ENCODE measurements at places on chromosomes 12 and 14.

GRCh38 chr12:25960143-25960542, 1.7 kb downstream of the RASSF8 start:
- DNase-seq = peak; percentile 76

DNA sequence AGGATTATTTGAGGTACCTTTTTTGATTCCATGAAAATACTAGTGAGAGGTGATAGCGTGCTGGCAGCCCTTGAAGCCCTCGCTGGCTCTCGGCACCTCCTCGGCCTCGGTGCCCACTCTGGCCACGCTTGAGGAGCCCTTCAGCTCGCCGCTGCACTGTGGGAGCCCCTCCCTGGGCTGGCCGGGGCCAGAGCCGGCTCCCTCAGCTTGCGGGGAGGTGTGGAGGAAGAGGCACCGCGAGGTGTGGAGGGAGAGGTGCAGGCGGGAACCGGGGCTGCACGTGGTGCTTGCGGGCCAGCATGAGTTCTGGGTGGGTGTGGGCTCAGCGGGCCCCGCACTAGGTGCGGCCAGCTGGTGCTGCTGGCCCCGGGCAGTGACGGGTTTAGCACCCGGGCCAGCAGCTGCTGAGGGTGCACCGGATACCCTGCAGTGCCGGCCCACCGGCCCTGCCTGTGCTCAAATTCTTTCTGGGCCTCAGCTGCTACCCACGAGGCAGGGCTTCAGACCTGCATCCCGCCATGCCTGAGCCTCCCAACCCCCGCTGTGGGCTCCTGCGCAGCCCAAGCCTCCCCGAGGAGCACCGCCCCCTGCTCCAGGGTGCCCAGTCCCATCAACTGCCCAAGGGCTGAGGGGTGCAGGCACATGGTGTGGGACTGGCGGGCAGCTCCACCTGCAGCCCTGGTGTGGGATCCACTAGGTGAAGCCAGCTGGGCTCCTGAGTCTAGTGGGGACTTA, 7.4 kb downstream of the MOK start:
- DNase-seq = no peak

GRCh38 chr12:24455811-24456210, 493.1 kb downstream of the BCAT1 start:
- no peak for DNase-seq

GRCh38 chr14:106208794-106209193, 682.4 kb downstream of the TMEM121 start:
- no peak for DNase-seq

DNA sequence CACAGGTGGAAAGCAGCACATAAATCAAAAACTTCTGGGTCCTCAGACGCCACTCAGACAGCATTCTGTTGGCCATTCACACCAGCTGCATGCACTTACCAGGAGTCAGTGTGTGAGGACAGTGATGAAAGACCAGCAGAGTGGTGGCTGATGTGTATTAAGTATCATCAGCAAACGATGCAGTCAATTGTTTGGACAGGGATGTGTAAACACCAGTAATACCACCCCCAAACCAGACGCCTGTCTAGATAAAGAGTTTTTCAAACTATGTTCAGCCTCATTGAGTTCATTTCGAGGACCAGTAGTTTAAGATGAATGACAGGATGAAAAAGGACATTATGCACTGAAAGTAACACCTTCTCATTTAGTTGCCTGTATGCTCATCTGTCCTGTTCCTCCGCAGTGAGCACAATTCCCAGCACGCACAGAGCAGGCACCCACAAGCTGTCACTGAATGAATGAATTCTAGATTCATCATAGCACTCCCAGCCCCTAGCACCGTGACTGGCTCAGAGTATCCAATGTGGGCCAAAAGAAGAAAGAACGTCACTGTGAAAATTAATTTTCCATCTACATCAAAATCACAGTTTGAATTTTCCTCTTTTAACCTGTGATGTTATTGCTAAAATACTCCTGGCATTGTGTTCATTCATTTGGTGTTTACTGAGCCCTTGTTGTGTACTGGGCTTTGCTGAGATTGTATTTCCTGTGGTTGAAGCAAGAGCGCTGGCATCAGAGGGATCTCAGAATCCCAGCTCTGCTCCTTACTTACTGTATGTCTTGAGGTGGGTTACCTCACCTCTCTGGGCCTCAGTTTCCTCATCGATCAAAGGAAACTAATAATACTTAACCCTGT, 124.8 kb upstream of the NOS1 start:
- DNase-seq = peak; percentile 45

DNA sequence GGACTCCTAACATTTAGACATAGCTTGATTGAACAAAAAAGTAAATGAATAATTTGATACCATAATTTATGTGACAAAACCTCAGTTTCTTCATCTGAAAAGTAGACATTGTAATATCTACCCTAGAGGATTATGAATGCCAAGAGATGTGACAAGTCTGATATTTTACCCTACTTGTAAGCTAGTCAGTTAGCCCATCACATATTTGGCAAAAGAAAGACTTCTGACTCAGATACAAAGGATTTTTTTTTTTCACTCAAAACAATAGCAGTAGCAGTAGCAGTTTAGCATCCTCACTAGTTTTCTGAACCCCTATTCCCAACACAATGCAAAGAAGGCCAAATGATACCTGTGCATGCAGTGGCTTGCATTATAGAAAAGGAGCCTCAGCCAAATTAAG, 377.3 kb upstream of the E2F7 start:
- DNase-seq = no peak

DNA sequence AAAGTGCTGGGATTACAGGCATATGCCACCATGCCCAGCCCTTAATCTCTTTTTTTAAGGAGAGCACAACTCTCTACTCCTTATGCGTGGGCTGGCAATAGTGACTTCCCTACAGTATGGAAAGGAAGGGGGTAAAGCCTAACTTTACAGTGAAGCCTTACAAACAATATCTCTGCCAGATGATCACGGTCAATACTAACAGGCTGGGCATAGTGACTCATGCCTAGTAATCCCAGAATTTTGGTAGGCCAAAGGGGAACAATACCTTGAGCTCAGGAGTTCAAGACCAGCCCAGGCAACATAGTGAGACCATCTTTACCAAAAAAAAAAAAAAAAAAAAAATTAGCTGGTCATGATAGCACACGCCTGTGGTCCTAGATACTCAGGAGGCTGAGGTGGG, 5.6 kb downstream of the PYM1 start:
- peak; percentile 54 for DNase-seq

DNA sequence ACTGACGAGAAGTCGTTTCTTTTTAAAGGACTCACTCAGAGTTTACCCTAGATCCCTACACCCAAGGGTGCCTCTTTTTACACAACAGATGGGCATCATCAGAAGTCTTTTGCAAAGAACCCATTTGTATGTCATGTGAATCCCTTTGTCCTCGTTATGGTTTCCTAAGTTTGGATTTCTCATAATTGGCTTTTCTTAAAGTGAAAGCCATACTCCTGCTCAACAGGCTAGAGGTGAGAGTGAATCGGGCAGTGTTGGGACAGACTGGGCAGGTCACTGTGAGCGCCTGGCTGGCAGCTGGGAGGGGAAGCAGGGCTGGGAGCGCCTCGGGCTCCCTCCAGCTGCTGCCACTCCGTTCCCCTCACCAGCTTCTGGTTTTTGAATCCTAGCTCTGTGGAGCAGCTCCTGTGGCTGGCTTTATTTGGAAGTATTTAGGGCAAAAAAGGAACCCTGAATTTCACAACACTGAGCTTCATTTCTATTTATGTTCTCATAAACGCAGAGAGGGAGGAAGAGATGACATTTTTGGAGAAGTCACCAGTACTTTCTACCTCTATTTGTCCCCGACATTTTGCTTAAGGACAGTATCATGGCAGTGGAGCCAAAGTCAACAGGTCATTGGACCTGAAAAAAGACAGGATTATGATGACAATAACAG, 63.8 kb upstream of the ACTN1 start:
- no peak for DNase-seq

GRCh38 chr12:68803948-68804656, 3.9 kb upstream of the MDM2 start:
- no peak for DNase-seq

DNA sequence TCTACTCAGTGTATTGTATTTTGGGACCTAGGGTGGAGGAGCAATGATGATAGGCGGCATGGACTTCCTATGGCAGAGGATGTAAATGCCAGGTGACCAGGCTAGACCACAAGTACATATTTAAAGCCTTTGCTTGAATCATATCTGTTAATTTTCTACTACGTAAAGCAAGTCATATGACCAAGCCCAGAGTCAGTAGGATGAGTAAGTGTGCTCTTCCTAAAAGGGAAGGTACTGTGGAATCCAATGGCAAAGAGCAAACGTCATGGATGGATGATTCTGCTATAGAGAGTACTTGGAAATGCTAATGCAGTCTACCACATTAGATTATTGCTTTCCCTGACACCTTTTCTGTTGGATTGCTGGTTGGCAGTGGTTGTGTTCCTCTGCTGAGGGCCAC, 16.8 kb downstream of the GPATCH2L start:
- peak; percentile 17 for DNase-seq

GRCh38 chr12:79322905-79323304, 367.9 kb downstream of the PAWR start:
- DNase-seq = no peak

GRCh38 chr14:95770777-95771176, 56.9 kb upstream of the TCL1A start:
- DNase-seq = no peak

GRCh38 chr12:59010941-59011340, 90.6 kb upstream of the LRIG3 start:
- no peak for DNase-seq

DNA sequence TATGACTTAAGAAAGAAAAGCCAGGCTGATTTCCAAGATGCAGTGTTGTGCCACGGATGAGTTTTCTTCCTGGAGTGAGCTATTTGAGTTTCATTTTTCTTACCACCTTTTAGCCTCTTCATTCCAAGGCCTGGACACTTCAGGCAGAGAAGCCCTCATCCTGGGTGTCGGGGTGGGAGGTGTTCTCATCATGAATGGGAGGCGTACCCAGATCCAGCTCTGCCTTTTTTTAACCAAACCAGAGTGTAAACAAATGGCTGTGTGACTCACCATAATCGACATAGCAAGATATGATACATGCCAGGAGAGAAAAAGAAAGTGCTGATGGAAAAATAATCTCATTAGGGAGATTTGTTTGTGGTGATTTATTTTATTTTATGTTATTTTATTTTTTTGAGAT, 79.9 kb downstream of the ARF6 start:
- peak; percentile 97 for DNase-seq

GRCh38 chr14:21494902-21495762, 16.0 kb downstream of the METTL3 start:
- DNase-seq = no peak

DNA sequence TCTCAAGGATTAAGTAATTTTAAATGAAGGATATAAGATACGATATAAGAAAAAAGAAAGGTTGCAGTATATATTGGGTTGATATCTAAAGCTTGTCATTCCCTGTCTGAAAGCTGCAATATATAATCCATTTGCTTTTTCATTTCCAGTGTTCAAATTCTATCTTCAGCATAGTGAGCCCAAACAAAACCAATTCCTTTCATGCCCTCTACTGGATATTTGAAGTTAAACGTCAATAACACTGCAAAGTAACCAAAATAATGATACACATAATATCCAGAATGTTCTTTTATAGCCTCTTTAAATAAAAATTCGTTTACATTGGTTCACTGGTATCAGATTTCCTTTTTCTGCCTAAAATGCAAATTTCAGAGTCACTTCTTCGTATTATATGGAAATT, 64.5 kb upstream of the DAAM1 start:
- DNase-seq = peak; percentile 76

DNA sequence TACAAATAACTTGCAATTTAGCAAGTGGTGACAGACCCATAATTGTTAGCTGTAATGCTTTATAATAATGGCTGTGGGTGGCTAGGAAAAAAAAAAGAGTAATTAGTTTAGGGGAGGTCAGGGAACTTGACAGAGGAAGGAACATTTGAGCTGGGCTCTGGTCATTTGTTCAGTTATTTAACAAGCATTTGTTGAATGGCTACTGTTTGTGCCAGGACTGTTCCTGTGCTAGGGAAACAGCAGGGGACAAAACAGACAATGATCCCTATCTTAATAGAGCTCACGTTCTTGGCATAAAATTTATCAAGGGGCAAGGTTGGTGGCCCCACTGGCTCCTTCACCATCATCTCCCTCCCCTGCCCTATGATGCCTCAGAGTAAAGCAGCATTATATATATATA, 18.5 kb downstream of the CHST11 start:
- no peak for DNase-seq

GRCh38 chr14:62696929-62697328, 348.3 kb downstream of the KCNH5 start:
- no peak for DNase-seq

GRCh38 chr12:122996188-122996601, 15.7 kb downstream of the ARL6IP4 start:
- DNase-seq = no peak

DNA sequence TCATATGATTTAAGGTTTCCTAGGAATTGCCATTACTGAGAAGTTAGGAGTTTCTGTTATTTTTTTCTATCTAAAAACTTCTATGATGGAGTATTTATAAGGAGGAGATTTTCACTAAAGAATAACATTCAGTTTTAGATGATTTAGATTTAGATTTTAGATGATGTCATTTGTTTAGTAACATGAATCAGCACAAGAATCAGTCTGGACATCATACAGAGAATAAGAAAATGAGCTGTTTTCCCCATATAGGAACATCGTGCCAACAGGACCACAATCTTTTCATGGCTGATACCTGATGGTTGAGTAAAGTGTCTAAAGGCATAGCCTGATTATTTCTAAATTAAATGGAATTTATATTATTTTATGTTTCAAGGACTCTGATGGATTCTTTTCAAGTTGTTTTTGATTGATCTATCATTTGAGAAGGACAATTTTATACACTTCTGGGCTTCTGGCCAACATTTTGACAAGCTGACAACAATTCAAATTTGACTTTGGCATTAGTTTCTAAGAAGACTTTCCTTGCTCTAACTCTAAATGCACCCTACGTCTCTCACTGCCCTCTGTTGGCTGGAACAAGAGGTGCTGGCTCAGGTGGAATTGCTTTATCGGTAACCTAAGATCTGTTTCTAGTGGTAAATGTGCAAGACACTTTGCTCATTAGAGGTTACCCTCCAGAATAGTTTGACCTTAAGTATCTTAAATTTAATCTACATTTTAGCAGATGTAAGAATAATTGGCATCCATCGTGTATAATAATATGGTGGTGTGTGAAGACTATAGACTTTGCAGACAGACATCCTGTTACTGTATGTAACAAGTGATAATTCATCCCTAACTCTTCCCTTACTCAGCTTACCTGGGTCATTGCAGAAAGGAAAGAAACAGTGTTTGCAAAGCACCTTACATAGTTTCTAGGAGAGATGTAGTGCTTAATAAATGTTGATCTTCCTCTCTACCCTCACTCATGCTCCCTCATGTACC, 42.8 kb upstream of the CPSF6 start:
- DNase-seq = peak; percentile 47

GRCh38 chr12:3750616-3751015, 2.3 kb downstream of the CRACR2A start:
- no peak for DNase-seq

- DNase-seq = no peak
Observed at GRCh38 chr12:18583655-18584054, 154.2 kb downstream of the PLCZ1 start.

DNA sequence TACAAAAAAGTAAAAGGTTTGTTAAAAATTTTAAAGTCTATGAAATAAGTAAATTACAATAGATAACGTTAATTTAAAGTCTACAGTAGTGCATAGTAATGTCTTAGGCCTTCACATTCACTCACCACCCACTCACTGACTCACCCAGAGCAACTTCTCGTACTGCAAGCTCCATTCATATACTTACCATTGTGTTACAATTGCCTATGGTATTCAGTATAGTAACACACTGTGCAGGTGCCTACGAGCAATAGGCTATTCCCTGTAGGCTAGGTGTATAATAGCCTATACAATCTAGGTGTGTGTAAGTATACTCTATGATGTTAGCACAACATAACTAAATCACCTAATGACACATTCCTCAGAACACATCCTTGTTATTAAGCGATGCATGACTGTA, 435.3 kb upstream of the TMTC1 start:
- no peak for DNase-seq
